GF-D8 (cell line): ENCODE measurements at places on chromosomes 5 and 9.

GRCh38 chr5:133265257-133265656, 213.4 kb downstream of the HSPA4 start:
- DNase-seq: no peak

- no peak for DNase-seq
These were observed 168.1 kb upstream of the POC5 start for GRCh38 chr5:75885321-75885720.

GRCh38 chr5:84536797-84537196, 152.1 kb upstream of the EDIL3 start:
- DNase-seq: no peak

DNA sequence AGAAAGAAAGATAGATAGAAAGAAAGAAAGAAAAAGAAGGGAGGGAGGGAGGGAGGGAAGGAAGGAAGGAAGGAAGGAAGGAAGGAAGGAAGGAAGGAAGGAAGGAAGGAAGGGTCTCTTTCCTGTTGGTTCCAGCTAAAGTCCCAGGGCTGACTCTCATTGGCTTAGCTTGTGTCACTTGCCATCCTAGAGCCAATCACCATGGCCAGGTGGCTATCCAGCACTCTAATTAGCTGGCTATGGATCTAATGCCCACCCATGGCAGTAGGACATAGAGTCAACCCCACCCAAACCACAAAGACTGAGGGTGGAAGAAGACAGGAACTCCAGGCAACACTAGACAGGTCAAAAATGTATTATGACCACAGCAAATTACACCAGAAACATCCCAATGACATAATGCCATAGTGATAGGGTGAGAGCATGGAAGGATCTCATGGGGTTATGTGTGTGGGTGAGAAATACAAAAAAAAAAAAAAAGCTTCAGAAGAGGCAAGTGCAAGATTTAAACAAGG, 10.8 kb upstream of the CPLX2 start:
- no peak for DNase-seq

DNA sequence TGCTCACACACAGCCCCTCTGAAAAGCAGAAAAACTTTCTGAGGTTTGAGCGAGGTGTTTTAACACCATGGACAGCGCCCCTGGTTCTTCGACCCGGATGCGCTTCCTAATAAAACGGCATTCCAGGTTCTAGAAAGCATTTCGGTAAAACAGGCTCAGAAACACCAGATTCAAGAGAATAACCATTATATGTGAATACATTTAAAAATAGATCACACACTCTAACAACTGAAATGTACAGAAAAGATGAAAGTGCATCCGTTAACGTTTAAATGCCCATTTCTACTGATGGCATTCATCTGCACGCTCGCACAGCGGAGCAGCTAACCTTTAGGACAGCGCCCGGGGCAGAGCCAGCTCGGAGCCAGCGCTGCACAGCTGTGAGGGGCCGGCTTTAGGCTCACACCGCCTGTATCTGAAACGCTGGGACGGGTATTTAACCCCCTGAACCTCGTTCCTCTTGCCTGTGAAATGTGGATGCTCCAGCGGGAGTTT, 26.3 kb upstream of the TENT4A start:
- no peak for DNase-seq

GRCh38 chr9:11697126-11697525, 996.1 kb upstream of the TYRP1 start:
- no peak for DNase-seq

GRCh38 chr9:135156525-135157510, 69.3 kb downstream of the OLFM1 start:
- DNase-seq: no peak

- no peak for DNase-seq
These were observed 397.2 kb upstream of the CLINT1 start for GRCh38 chr5:158256096-158256495.

DNA sequence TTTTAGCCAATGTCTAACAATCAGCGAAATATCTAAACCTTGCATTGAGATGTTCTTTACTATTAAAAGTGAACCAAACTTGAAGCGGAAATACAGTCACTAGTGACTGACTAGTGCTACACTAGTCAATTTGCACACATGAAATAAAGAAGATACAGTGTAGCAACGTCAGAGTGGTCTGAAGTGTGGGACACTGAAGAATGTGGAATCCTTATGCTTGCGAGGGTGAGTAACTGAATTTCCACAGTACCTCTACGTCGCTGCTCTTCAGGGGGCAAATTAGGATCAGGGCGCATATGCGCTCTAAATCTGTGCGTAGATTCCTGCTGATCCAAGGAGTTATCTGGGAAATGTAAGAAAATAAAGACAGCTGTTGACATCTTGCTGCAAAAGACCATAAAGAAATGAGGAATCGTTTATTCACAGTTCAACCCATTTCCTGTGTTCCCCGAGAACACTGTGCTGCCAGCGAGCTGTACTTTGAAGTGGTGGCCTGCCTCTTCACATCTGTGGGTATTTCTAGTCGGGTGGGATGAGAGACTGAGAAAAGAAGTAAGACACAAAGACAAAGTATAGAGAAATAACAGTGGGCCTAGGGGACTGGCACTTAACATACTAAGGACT, 39.8 kb upstream of the FLT4 start:
- no peak for DNase-seq

DNA sequence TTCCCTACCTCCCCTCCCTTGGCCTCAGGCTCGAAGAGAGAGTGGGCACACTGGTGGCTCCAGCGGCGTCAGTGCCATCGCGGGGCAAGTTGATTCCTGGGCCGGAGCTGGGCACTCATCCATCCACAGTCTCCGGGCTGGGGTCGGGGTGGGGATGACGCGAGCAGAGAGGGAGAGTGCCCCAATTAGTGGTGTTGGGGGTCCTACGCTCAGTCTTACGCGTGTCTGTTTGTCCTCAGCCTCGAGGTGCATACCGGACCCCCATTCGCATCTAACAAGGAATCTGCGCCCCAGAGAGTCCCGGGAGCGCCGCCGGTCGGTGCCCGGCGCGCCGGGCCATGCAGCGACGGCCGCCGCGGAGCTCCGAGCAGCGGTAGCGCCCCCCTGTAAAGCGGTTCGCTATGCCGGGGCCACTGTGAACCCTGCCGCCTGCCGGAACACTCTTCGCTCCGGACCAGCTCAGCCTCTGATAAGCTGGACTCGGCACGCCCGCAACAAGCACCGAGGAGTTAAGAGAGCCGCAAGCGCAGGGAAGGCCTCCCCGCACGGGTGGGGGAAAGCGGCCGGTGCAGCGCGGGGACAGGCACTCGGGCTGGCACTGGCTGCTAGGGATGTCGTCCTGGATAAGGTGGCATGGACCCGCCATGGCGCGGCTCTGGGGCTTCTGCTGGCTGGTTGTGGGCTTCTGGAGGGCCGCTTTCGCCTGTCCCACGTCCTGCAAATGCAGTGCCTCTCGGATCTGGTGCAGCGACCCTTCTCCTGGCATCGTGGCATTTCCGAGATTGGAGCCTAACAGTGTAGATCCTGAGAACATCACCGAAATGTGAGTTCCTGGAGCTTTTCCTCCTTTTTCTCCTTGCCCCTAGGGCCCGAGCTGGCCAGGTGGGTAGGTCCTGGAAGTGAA, 861 bp downstream of the NTRK2 start:
- DNase-seq: no peak

DNA sequence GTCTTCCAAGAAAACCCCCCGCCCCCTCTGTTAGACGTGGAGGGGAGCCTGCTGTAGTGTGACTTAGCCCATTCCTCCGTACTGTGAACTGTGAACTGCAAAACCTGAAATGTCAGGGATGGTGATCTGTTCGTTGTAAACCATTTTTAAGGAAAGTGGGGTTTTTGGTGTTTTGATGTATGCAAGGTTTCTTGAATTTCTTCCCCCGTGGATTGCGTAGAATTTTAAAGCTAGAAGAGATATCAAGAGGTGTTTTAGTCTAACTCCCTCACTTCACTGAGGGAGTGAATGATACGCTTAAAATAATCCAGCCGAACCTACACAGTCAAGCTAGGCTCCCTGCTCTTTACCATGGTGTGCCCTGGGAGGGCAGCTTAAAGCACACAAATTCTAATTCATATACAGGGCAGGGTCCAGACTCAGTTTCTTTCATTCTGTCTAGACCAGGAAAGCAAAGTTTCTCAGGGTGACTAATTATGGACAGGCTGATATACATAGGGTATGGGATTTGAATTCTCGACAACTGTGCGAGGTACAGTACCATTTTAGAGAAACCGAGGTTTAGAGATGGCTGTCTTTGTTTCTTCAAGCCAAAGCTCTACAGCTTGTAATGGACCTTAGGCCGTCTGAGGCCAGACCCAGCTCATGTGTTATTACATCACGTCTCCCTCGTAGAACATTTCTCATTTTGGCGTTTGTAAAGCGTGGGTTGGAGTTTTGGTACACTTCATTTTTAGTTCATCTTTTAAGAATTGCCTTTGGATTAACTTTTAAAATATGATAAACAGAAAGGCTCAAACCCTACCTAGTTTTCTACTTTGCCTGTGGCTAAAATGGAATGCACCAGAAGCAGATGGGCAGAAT, 2.7 kb downstream of the PTGER4 start:
- DNase-seq: no peak

GRCh38 chr5:150009671-150010387, 9.3 kb downstream of the HMGXB3 start:
- DNase-seq: no peak

- DNase-seq: no peak
These were observed 866 bp upstream of the SEMA6A start for GRCh38 chr5:116575326-116576052.

DNA sequence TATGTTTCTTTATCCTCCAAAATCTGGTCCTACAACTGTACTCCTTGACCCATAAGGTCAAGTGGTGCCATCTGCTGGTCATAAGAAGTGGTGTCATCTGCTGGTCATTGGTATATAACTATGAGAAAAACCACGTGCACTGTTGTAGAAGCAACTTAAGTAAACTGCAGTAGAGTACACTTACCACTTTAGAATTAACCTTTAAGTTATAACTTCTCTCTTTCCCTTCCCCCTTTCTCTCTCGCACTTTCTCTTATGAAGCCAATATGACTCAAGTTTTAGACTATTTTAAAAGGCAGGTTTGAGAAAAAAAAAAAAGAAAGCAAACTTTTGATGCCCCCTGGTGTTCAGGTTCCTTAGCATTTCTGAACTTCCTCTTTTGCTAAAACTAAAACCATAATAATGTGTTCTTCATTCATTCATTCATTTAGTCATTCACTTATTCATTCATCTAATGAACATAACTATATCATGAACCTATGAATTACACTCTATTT, 12.8 kb upstream of the MTAP start:
- DNase-seq: peak; percentile 66

GRCh38 chr9:109887079-109887478, 107.1 kb downstream of the PALM2AKAP2 start:
- no peak for DNase-seq

DNA sequence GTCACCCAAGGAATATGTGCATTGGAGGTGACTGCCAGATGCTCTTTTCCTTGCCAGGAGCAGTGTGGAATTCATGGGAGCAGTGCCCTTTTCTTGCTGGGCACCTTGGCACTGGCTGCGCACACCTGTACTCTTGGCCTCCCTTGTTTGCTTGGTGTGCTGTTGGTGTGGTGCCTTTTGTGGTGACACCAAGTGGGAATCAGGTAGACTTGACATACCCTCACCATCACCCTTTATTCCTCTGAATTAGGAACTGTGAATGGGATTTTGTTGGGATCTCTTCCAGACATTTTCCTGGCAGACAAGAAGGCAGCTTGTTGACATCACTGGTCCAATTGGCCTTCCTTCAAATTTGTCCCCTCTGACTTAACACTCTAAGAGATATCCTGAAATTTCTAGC, 82.3 kb downstream of the RAI14 start:
- no peak for DNase-seq

GRCh38 chr5:59193616-59194319, 610.9 kb downstream of the RAB3C start:
- no peak for DNase-seq
